ENCODE measurements at places on chromosomes 2 and 18.

DNA sequence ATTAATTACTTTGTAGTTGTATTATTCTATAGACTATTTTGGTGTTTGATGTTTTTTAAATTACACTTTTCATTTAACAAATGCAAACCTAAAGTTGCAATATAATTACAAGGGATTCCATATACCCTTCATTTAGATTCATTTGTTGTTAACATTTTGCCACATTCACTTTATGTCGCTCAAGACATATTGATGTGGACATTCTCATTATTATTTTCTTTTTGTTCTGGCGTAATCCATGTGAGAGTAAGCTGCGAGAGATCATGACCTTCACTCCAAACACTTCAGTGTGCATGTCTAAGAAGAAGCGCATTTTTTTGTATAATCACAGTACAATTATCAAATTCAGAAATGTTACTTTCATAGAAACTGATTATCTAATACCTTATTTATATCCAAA, 280.6 kb downstream of the CALCRL start:
- DNase-seq: no peak

GRCh38 chr2:173775440-173775839, 189.7 kb downstream of the SP3 start:
- DNase-seq: no peak

- no peak for DNase-seq
Observed at GRCh38 chr18:58051765-58052460, 7.9 kb downstream of the NEDD4L start.

- no peak for DNase-seq
Observed at GRCh38 chr18:70732188-70732587, 443.3 kb downstream of the SOCS6 start.

DNA sequence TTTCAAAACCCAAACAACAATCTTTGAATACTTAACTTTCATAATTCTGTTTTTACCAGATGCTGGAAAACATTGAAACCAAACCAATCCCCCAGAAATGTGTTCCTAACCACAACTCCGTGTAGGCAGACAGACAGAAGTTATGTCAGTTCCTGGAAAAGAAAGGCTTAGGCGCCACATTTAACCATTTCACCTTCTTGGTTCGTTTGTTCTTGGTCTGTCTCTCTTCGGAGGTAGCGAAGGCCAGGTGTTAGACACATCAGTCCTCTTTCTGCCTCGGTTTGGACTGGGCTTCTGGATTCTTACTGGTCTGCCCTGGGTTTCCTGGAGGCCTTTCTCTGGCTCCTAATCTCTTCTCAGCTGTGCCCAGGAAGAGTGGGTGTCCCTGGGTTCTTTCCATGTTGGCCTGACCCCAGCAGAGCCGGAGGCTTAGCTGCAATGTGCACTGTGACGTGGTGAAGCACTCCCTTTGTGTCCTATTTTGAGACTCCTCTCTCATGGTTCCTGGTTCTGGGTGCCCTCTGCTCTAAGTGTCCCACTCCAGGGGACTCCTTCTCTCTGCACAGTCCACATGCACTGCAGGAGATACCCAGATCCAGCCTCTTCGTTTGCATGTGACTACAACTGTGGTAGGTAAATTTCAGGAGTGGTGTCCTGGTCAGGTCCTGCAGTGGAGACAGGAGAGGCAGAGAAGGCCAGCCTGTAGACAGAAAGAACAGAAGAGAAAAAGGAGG, 23.1 kb upstream of the RAB31 start:
- DNase-seq: no peak

DNA sequence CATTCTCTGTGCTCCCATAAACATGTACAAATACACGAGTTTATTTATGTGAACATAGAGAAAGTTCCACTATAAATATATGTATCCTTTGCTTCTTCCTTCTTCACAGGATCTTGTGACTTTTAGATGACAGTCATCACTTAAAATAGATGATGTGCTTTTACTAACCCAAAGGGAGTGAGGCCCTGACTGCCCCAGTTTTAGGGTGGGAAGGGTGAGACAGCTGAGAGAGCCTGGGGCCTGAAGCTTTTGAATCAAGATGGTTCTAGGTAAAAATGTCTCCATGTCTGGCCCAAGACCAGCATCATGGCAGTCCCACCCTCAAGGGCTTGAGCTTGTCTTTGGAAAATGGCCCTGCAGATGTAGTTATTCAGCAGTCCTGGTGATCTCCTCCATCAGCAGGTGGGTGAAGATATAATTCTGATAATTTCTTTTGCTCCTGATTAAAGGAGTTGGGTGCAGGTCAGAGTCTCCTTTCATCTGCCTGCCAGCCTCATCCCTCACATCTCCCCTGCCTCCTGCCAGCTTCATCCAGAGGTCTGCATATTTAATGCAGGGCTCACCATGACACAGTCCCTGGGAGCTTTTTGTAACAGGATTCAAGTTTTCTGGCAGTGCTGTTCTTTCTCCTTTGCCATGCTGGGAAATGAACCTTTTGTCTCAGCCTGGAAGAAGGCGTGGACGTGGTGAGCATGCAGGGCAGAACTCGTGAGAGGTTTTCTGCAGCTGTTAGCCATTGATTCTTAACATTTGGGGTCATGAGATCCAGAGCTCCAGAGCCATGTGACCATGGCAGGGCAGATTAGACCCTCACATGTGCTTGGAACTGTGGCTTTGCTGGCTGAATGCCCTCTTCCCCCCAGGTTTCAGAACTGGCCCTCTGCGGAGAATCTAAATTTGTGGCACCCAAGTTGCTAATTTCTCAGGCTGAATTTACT, 2.7 kb downstream of the HRH4 start:
- no peak for DNase-seq

- DNase-seq: no peak
Observed at GRCh38 chr18:3103576-3103975, 90.6 kb upstream of the LPIN2 start.

- no peak for DNase-seq
Observed at GRCh38 chr2:1752751-1753150, 8.4 kb upstream of the PXDN start.

- no peak for DNase-seq
Observed at GRCh38 chr2:69177785-69178636, 165.0 kb downstream of the ANTXR1 start.

DNA sequence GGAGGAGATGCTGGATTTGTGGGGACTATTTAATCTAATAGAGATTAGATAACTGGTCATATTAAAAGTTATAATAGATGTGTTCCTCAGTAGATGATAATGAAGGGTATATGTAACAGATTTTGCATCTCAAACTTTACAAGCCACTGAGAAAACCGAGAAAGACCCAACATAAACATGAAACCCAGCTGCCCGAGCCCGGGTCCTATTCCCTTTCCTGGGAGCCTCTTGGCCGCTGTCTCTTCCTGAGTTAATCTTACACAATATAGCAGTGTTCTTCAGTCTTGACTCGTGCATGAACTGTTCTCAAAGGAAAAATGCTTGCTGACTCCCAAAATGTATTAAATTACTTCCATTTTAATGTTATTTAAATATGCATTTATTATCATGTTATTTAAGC, 94.5 kb downstream of the COPS8 start:
- no peak for DNase-seq

DNA sequence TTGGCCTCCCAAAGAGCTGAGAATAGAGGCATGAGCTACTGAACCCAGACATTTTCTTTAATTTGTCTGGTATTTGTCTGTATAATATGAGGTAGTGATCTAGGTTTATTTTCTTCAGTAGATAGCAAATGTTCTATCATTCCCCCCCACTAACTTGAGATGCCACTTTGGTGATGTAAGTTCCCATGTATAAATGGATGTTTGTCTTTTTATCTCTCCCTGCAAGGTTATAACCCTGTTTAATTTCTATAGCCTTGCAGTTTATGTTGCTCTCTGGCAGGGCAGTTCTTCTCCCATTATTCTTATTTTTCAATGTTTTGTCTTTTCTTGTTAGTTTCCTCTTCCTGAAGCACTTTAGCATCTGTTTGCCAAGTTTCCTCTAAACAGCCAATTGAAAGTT, 39.1 kb upstream of the MAP4K4 start:
- DNase-seq: no peak

DNA sequence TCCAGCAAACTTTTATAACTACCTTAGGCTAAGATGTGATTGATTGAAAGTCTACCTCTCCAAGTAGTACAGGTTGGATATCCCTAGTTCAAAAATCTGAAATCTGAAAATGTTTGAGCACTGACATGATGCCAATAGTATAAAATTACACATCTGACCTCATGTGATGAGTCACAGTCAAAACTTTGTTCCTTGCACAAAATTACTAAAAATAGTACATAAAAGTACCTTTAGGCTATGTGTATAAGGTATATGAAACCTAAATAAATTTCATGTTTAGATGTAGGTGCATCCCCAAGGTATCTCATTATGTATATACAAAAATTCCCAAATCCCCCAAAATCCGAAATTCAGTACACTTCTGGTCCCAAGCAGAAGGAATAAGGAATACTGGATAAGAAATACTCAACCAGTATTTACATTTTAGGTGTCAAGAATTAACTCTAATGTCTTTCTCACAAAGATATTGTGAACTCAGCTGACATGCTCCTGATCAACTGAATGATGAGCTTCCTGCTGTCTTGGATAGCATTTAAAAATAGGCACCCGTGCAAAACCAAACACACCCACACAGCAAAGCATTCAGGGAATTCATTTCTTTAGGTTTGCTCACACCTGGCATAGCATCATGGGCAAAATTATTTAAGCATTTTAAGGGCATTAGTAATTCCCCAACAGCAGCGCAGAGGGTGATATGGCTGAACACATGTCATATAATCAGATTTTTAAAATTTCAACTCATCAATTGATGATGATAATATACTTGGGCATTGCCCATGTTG, 497.4 kb upstream of the MEIS1 start:
- DNase-seq: no peak

DNA sequence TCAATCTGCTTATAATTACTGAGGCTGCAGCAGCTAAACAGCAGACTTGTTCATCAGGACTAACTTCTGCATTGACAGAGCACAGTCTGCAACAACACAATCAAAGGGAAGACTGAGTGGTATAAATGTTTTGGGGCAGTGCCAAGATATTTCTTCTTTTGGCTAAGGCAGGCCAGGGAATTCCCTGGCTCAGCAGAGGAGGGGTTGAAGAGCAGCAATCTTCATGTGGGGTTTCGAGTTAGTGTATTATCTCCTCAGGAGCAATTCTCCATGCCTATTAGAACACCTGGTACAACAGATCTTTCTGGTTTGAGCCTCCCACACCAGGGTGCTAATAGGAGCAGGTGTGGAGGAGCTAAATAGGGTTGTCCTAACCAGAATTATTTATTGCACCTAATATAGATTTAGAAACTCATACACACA, 103.0 kb upstream of the STK17B start:
- DNase-seq: no peak

DNA sequence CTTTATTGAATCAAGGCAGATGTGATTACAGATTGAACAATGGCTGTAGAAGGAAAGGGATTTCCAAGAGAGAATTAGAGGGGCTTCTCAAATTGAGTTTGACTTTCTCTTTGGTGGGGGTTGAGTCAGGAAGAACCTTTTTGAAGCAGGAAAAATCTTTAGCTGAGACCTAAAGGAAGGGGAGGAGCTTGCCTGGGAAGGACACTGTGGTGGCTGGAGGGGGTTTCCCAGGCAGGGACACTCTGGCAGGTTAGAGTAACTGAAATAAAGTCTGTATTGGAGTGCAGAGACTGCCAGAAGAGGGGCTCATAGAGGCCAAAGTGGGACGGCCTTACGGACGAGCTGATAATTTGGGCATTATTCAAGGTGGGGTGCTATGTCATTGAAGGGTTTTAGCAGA, 69.3 kb downstream of the NEDD4L start:
- DNase-seq: no peak

DNA sequence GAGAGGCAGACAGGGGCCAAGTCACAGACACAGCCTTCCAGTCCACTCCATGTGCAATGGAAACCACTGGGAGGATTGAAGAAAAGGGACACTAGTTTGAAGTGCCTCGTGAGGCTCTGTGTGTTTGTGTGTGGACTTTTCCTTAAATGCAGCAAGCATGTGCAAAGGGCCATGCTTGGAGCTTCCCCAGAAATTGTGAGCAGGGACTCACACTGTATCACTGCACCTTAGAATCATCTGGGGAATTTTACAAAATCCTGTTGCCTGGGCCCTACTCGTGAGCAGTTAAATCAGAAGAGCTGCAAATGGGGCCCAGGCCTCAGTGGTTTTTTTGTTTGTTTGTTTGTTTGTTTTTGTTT, 137.8 kb downstream of the TRIM43 start:
- DNase-seq: no peak

DNA sequence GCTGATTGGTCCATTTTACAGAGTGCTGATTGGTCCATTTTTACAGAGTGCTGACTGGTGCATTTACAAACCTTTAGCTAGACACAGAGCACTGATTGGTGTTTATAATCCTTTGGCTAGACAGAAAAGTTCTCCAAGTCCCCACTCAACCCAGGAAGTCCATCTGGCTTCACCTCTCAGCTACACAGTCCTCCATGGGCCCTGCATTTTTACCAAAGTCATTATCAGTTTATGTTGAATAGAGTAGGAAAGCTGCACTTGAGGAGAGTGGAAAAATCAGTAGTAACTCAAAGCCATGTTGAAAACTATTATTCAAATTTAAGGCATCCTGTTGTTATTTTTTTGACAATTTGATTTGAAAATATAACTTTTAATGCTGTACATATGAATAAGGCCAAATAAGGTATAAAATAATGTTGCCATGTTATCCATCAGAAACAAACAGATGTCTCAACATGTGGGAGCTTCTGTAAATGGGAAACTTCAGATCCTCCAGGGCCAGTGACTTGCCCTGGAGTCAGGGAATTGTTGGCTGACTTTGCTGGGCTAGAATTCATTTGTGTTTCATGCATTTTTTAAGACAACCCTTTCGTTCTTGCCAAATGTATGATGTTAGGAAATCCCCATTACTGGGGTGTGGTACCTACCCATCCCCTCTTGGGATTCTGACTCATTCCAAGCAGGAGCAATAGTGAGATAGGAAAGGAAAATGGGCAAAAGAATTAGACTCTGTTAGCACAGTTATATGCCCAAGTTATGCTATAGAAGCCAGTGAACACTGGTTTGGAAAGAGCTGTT, 37.8 kb upstream of the CCDC195 start:
- no peak for DNase-seq

GRCh38 chr2:135557530-135557929, 26.2 kb downstream of the R3HDM1 start:
- DNase-seq: no peak

- DNase-seq: no peak
Observed at GRCh38 chr2:27264253-27264752, 1.5 kb upstream of the SLC30A3 start.

DNA sequence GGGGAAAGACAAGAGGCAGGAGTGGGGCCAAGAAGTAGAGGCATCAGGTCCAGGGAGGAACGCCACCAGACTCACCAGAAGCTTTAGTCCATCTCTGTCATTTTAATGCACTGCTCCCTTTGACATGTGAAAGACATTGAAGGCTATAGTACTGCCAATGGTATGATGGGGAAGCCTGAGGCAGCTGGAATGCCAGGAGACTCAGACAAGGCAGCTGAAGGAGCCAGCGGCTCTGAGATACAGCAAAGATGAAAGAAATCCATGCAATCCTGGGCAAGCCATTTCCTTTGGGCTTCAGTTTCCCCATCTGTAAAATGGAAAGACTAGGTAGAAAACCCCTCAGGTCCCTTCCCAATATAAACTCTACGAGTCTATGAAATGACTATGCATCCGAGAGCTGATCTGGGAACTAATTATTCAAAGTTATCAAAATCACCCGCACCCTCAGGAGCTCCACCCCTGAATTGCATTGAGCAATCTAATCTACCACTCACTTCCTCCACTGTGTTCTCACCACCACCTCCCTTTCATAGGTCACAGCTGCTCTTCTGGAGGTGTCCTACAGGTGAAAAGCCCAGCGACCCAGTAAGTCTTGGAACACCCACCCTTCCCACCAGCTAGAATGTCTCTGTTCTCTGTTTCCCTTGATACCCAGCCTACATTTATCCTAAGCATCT, 3.1 kb downstream of the CXCR2 start:
- no peak for DNase-seq

GRCh38 chr2:10057231-10058107, 14.1 kb downstream of the KLF11 start:
- no peak for DNase-seq

Data from activated gamma-delta T cell (primary cell).